ENCODE measurements at places on chromosomes 2 and 18.

GRCh38 chr2:23366720-23367119 lies 18.3 kb upstream of the KLHL29 start:
- no peaks in the 10 kb centered on the region for H3K4me1 ChIP-seq
- H3K4me3 ChIP-seq, result no peak overlapping the region
- no peak for DNase-seq
- H3K27ac ChIP-seq, result no peak overlapping the region
- H3K36me3 ChIP-seq, result no peaks in the 10 kb centered on the region

- H3K27ac ChIP-seq, result no peak overlapping the region
- H3K4me1 ChIP-seq, result no peaks in the 10 kb centered on the region
- DNase-seq, result no peak
- no peak overlapping the region for H3K4me3 ChIP-seq
- H3K36me3 ChIP-seq, result no peaks in the 10 kb centered on the region
- H3K27me3 ChIP-seq, result no peaks in the 10 kb centered on the region
Measured at GRCh38 chr2:121707920-121708361, 28.7 kb downstream of the NIFK start.

DNA sequence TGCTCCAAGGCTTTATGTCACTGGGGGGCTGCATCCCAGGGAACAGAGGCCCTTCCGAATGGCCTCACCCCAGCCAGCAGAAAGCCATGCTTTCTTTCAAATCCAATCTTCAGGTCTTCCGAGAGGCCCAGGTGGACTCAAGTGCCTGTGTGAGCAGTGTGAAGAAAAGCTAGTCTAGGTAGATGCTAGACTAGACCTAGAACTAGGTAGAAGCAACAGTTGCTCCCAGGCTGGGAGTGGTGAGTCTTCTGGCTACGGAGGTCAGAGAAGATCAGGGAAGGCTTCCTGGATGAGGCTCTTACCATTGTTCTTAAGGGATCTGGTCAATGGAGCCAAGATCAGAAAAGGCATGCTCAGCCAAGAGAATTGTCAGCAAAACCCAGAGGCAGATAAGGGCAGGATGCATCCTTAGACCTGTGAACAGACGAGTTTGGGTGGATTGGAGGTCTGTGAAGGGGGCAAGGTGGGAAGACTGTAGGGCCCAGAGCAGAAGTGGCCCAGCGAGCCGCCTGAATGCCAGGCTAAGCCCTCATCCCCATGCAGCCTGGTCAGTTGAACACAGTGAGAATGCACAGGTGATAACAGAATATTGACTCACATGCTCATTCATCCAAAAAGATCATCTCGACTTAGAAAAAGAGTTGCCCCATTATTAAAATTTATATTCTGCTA lies 110.8 kb downstream of the SMAD7 start:
- H3K27ac ChIP-seq, result no peak overlapping the region
- H3K4me3 ChIP-seq, result no peak overlapping the region
- peaks cover 45% of the 10 kb centered on the region for H3K4me1 ChIP-seq

DNA sequence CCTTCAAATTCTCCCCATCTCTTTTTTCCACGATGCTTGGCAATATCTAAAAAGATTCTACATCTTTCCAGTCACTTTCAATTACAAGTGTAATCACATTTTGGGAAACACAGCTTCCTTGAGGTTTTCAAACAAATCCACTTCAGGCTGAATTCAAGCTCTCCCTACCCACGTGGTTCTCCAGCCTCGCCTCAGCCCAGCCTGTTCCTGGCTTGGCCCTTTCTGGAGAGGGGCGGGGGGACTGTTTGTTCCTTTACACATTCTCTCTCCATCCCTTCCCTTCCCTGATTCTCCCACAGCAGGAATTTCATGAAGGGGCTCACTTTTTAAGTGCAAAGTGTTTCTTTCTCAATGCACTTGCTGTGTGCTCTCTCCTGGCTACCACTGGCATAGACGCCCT lies 226.3 kb upstream of the SOX11 start:
- H3K4me1 ChIP-seq, result no peaks in the 10 kb centered on the region
- H3K36me3 ChIP-seq, result no peaks in the 10 kb centered on the region
- DNase-seq, result no peak
- no peak overlapping the region for H3K4me3 ChIP-seq
- H3K27ac ChIP-seq, result no peak overlapping the region
- H3K27me3 ChIP-seq, result no peaks in the 10 kb centered on the region

- DNase-seq, result no peak
- H3K27me3 ChIP-seq, result no peaks in the 10 kb centered on the region
- H3K36me3 ChIP-seq, result no peaks in the 10 kb centered on the region
- no peaks in the 10 kb centered on the region for H3K4me1 ChIP-seq
Measured at GRCh38 chr2:43083710-43084698, 142.4 kb downstream of the ZFP36L2 start.

DNA sequence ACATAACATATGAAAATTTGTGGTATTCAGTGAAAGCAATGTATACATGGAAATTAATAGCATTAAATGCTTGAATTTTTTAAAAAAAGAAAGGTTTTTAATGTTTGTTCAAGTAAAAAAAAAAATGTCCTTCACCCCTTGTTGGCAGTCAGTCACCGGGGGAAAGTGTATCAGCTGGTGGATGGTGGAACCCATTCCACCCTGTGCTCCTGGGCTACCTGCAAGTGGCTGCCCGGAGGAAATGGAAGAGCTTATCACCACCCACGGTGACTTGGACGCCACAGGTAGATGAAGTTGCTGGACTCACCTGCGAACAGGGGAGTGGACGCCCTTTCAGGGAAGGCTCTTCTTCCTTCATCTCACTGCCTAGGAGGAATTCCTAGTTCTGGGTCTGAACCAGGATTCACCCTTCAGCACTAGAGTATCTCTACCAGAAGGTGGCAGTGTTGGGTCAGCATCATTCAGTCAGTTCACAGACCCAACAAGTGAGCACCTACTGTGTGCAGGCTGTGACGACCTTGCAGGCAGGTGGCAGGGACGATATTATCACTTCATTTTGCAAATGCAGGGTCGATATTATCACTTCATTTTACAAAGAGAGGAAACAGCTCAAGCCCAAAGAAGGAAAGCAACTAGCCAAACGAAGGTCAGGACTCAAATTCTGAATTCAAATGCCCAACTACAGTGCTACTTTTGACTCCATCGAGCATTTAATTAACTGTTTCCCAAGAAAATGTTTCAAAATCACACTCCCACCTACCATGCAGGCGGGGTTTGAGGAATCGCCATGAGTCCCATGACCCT lies 35.8 kb downstream of the CIB4 start:
- no peak overlapping the region for H3K27ac ChIP-seq
- H3K36me3 ChIP-seq, result no peaks in the 10 kb centered on the region
- no peaks in the 10 kb centered on the region for H3K4me1 ChIP-seq

DNA sequence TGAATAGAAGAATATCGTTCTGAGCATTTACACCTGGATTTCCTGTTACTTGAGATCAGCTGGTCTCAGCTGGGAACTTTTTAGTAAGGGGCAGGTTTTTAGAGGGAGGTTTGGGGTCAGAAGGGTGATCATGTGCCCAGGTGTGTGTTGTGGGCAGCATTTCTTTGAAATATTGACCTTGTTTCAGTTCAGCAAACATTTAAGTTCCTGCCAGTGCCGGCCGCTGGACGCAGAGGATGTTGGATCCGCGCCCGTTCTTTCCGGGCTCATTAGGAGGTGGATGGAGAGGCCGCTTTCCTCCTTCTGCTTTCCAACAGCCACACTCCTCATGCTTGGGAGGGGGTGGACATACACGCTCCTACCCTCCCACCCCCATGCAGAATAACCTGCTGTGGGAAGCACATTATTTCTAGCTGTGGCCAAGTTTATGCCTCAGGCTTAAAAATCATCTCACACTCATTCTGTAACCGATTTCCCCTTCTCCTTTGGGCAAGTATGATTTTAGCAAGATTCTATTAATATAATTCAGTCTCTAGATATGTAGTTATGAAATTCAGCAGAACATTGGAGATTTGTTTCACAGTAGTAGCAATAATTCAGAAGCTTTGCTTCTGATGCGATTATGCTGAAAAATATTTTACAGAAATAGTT lies 131.4 kb downstream of the ZNF236 start:
- peaks cover under 1% of the 10 kb centered on the region for H3K4me1 ChIP-seq
- H3K27me3 ChIP-seq, result no peaks in the 10 kb centered on the region
- H3K36me3 ChIP-seq, result peaks cover 53% of the 10 kb centered on the region
- DNase-seq, result no peak
- H3K4me3 ChIP-seq, result no peak overlapping the region

DNA sequence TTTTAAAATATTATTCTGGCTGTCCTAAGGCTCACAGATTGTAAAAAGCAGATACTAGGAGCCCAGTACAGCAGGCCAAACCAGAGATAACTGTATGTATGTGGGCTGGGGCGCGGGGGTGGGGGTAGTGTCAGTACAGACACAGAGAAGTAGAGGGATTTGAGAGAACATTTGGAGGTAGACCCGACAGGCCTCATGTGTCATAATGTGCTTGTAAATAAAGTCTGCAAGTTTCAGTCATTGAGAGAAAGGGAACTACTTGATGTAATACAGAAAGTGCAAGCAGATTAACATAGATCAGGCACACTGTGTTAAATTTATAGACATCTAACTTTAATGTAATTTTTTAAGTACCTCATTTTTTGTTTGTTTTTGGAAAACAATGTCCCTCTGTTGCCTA lies 7.4 kb upstream of the POLI start:
- peak overlapping the region; percentile 21 for H3K4me3 ChIP-seq
- no peaks in the 10 kb centered on the region for H3K36me3 ChIP-seq
- DNase-seq, result peak; percentile 65
- no peaks in the 10 kb centered on the region for H3K27me3 ChIP-seq

DNA sequence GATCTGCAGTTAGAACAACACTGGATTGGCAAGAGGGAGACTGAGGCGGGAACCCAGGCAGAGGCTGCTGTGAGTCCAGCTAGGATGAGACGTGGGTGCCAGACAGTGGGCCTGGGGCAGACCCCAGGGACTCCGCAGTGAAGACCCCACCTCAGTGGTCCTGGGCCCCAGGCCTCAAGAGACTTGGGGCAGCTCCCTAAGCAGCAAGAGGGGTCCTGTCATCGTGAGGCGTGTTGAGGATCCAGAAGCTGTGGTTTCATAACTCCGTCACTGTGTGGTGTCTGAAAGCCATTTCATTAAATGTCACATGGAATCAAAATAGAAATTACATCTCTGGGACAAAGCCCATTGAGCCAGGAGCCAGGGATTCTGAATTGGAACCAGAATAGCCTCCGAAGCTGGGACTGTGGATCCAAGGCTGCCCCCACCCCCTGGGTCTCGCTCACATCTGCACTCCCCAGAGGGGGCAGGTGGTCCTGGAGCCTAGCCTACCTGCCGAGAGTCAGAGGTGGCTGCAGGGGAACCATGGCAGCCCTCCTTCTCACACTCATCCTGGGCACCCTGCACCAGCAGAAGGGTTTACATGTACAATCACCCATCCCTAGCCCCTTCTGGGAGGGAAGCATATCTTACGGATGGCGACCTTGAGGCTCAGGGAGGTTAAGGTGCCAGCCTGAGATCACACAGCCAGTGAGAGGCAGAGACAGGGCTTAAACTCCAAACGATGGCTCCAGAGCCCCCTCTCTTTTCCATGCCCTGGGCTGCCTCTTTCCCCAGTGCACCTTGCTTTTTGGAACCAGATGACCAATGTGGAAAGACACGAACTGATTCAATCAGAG lies 23.2 kb downstream of the RRM2 start:
- DNase-seq, result no peak
- peaks cover 11% of the 10 kb centered on the region for H3K4me1 ChIP-seq
- H3K27me3 ChIP-seq, result no peaks in the 10 kb centered on the region
- H3K36me3 ChIP-seq, result no peaks in the 10 kb centered on the region
- no peak overlapping the region for H3K27ac ChIP-seq
- no peak overlapping the region for H3K4me3 ChIP-seq

DNA sequence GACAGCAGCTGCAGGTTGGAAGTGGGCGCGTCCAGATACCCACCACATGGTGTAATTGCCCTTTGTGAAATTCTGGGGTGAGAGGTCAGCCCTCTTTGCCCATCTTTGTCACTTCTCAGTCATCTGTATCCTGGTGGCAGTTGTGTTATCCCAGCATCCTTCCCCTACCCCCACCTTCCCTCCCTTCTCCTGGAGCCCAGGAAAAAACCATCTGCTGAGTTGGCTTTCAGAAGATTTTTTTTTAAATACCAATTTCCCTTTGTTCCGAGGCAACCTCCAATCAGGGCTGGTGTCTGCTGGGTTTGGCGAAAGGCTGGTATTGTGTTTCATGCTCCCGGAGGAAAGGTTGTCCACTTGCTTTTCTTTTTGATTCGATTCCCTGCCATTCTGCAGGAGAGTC lies 35.2 kb downstream of the SETBP1 start:
- no peaks in the 10 kb centered on the region for H3K36me3 ChIP-seq
- no peaks in the 10 kb centered on the region for H3K27me3 ChIP-seq
- no peaks in the 10 kb centered on the region for H3K4me1 ChIP-seq
- H3K27ac ChIP-seq, result no peak overlapping the region
- no peak for DNase-seq

- no peak for DNase-seq
- no peak overlapping the region for H3K27ac ChIP-seq
- no peaks in the 10 kb centered on the region for H3K36me3 ChIP-seq
- H3K27me3 ChIP-seq, result no peaks in the 10 kb centered on the region
- no peak overlapping the region for H3K4me3 ChIP-seq
Measured at GRCh38 chr18:63617049-63617914, 26.8 kb downstream of the SERPINB4 start.

DNA sequence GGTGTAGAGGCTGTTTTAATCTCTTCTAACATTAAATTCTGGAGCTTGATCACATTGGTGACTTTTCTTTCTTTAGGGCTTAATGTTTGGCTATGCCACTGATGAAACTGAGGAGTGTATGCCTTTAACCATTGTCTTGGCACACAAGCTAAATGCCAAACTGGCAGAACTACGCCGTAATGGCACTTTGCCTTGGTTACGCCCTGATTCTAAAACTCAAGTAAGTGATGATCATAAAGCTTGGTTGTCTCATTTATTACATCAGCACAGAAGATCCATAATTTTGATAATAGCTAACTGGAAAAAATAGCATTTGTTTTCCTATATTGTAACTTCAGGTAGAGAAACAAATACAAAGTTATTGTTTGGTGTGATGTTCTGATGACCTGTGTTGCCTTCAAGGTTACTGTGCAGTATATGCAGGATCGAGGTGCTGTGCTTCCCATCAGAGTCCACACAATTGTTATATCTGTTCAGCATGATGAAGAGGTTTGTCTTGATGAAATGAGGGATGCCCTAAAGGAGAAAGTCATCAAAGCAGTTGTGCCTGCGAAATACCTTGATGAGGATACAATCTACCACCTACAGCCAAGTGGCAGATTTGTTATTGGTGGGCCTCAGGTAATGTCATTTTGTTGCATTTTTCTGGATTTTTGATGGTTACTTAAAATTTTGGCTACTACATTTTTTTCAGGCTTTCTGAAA lies 2.9 kb downstream of the MAT2A start:
- peaks cover 54% of the 10 kb centered on the region for H3K36me3 ChIP-seq
- DNase-seq, result no peak
- H3K27me3 ChIP-seq, result no peaks in the 10 kb centered on the region
- H3K4me1 ChIP-seq, result peaks cover 30% of the 10 kb centered on the region
- no peak overlapping the region for H3K27ac ChIP-seq

DNA sequence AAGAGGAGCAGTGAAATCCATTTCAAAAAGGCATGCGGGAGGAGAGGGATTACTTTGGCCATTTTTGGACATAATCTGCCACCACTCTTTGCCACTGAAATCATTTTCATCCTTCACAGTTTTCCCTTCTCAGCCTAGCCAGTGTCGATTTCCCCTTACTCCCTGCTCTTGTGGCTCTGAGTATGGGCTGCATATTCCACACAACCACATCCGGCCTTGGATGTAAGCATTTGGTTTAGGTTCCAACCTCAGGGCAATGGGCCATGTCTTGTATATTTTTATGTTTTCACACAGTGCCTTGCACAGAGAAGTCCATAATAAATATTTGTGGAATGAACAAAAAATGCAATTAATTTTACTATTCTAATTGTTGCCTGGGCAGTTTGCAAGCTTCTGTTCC lies 7.7 kb upstream of the SERPINE2 start:
- H3K27ac ChIP-seq, result no peak overlapping the region
- peaks cover 6% of the 10 kb centered on the region for H3K27me3 ChIP-seq
- H3K4me3 ChIP-seq, result no peak overlapping the region
- no peaks in the 10 kb centered on the region for H3K4me1 ChIP-seq
- no peak for DNase-seq
- no peaks in the 10 kb centered on the region for H3K36me3 ChIP-seq

All from CD4-positive, CD25-positive, alpha-beta regulatory T cell (primary cell).